ENCODE measurements at places on chromosomes 12 and 14. TPM values are rescaled to one million over a fixed set of nuclear protein-coding genes. Genes with fewer than 3 reads are reported as not detected.

Gene ENDOU
- polyA plus RNA-seq = 0.33 TPM

Gene KRT71
- 0.12 TPM for polyA plus RNA-seq

Gene LMNTD1
- polyA plus RNA-seq = 1.3 TPM

Gene MYRFL
- 1.1 TPM for polyA plus RNA-seq

Gene POTEG
- 0.12 TPM for polyA plus RNA-seq

Gene GPHN
- polyA plus RNA-seq = 21.4 TPM

Gene TPPP2
- polyA plus RNA-seq = 0.23 TPM

Gene PEX5
- 47.7 TPM for polyA plus RNA-seq

Gene SNAPC1
- 15.8 TPM for polyA plus RNA-seq

Gene FGD6
- 19.9 TPM for polyA plus RNA-seq

Gene SPTB
- polyA plus RNA-seq = 5.2 TPM

GRCh38 chr12:3604748-3605586 lies 114.0 kb downstream of the PRMT8 start:
- DNase-seq = no peak

- DNase-seq = no peak
Measured at GRCh38 chr12:69052613-69053408, 119.8 kb upstream of the CPM start.

GRCh38 chr12:65721541-65722190 lies 102.6 kb upstream of the HMGA2 start:
- no peak for DNase-seq

- no peak for DNase-seq
Measured at GRCh38 chr12:51021694-51022093, 4.5 kb downstream of the SLC11A2 start.

DNA sequence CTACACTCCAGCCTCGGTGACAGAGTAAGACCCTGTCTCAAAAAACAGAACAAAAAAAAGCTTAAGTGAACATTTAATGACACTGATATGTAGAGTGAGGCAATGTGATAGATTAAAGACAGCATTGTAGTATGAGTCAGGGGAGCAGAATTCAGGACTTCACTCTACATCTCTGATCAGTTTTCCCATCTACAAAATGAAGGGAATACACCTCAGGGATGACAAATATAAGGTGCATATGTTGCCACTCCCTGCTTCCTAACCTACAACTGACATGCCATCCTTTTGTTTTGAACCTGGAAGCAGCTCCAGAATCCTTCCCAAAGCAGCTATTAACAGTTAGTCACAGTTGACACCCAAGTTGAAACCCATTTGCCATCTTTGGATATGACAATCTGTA lies 30.9 kb upstream of the STRN3 start:
- DNase-seq = no peak

- DNase-seq = no peak
Measured at GRCh38 chr12:121784460-121784859, 9.0 kb downstream of the RHOF start.

DNA sequence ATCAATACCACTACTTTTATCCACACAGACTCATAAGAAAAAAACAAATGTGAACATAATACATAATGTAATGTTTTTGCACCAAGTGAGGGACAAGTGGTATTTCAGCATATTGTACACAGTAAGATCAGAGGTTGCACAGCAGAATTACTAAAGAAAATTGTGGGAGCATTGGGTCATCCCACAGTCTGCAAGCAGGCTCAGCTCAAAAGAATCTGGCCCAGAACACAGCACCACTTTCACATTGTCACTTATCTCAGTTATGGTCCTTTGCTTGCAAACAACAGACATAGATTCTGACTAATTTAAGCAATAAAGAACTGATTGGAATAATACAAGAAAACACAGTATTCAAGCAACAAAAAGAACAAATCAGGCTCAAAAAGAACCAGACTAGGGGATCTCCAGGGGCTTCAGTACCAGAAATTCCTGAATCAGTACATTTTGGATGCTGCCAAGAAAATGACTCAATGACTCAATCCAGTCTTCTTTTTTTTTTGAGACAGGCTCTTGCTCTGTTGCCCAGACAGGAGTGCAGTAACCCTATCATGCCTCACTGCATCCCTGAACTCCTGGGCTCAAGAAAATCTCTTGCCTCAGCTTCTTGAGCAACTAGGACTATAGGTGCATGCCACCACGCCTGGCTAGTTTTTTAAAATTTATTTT lies 42.9 kb upstream of the EEA1 start:
- no peak for DNase-seq

DNA sequence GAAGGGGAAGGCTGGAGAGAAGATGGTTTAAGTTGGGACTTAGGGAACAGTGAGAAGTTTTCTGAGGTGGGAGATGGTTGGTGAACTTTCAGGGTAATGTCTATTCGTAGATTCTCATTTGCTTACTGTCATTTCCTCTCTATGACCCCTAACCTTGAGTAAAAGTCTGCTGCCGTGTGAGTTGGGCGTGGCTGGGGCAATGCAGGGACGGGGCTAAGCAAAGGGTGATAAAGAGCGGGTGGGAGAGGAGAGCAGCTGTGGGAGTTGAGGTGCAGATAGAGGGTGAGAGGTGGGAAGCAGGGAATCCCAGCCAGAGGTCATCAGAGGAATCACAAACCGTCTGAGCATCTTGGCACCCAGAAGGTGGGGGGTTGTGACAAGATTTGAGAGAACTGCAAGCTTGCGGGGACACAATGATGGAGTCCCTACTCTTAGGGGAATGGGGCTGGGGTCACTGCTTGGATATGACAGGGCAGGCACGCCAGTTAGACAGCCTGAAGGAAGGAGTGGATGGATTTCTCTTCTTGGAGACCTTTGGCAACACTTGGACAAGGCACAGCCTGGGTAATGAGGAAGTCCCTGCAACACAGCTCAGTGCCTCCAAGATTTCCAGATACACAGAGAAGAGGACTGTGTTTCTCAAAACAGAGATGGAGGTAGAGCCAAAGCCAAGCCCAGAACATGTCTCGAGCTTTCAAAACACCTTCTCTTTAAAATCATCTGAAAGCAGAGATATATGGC lies 45.9 kb upstream of the CTDSP2 start:
- no peak for DNase-seq

- DNase-seq = no peak
Measured at GRCh38 chr14:69317102-69317755, 57.3 kb downstream of the GALNT16 start.

DNA sequence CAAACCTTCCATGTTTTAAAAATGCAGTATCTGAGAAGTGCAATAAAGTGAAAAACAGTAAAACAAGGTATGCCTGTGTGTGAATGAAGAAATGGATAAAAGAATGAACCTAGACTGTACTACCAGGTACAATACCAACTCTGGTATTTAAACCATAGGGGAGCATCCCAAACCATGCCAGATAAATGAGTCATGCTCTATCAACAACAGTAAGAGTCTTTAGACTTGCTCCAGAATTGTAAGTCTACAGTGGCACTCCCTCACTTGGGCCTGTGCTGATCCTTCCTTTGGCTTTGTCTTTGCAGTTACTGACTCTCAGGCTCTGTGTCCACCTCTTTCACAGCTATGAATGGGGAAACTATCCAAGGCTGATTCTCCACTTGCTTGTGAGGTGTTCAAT lies 38.1 kb downstream of the BBS10 start:
- DNase-seq = no peak

GRCh38 chr12:31715283-31715825 lies 13.5 kb downstream of the AMN1 start:
- DNase-seq = no peak

DNA sequence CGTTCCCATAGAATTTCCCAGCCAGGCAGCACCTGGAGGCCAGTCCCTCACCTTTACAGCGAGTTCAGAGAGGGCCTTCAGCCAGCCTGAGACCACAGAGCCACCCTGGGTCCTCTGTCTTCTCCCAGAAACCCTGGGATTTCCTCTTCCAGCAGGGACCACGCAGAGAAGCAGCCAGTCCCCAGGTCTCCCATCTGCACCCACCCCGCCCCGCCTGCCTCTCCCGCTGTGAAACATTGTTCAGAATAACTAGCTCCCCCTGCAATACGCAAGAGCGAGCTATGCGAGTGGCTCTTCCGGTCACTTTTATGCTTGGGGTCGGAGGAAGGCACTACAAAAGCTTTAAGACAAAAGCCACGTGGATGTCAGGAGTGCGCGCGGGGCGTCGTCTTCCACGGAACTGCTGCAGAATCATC lies 77.8 kb downstream of the SERPINA3 start:
- no peak for DNase-seq

DNA sequence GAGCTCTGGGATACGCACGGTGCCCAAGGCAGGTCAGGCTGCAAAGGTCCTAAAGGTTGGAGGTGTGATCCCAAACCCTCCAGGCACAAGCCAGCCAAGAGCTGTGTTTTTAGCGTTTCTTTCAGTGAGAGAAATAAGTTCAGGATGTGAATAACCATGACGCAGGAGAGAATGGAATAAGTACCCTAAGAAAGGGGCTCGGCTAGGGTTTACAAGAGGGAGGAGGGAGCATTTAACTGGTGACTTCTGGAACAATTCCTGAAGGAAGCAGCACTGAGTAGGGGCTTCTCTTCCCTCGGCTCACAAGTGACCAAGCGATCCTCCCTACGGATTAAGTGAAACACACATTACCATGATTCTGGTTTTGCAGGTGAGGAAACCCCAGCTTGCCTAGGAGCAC lies 29.4 kb downstream of the SSH1 start:
- no peak for DNase-seq

DNA sequence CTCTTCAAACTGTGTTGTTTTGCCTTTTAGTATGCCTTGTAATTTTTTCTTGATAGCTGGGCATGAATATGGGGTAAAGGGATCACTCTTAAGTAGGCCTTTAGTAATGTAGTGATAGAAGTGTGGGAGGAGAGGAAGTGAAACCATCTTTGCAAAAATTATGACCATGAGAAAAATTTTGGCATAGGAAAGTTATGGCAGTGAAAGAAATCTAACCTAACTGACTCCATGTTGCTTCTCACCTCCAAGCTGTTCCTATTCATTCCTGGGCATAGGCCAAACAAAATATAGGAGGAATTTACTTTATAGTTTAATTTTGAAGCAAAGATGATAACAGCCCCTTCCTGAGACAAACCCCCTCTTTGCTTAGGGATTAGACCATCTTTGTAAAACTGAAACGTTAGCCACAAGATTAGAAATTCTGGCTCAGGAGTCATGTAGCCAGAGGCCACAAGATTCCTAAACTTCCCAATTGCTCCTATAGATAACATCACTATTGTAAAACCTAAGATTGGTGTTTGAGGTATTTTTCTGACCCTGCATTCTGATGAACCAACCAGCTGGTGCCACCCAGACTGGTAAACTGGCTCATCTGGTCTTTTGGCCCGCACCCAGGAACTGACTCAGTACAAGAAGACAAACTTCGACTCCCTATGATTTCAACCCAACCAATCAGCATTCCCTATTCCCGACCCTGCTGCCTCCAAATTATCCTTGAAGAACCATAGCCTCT lies 45.8 kb downstream of the CRADD start:
- no peak for DNase-seq

DNA sequence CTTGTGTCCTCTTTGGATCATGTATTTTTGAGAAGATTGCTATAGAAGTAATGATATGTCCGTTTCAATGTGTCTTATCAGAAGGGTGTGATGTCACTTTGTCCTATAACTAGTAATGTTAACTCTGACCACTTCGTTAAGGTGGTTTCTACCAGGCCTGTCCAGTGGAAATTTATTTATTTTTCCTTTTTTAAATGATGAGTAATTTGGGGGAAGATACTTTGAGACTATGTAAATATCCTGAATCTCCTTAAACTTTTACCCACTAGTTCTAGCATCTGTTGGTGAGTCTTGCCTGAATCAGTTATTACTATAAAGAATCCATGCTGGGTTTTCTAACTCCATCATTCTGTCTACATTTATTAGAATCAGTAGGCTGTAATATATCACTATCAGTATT lies 15.3 kb downstream of the EP400 start:
- DNase-seq = no peak

GRCh38 chr12:114998750-114999128 lies 314.8 kb upstream of the TBX3 start:
- no peak for DNase-seq

DNA sequence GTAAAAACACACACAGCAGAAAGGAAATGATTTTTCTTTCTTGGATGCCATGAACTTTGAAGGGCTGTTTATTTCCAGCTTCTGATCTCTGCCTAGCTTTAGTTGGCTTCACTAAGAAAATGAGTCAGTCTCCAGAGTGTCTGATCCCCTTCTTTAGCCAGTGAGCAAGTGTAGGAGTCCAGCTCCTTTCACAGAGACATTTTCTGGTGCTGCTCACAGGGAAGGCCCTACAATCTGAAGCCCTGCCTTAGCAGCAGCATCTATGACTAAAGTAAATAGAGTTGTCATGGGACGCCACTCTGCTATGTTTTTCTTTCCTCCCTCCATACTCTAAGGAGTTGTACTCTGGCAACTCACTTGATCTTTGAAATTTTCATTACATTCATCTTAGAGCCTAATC lies 103.5 kb downstream of the RPAP3 start:
- no peak for DNase-seq

GRCh38 chr12:131710464-131711457 lies at the start of gene SFSWAP:
TSS of gene SFSWAP (plus strand) at chr12:131711090. CDS start at chr12:131711230, 140 bp downstream.
- DNase-seq = peak; percentile 86

GRCh38 chr14:36900846-36901245 lies 239.2 kb downstream of the PAX9 start:
- DNase-seq = no peak

DNA sequence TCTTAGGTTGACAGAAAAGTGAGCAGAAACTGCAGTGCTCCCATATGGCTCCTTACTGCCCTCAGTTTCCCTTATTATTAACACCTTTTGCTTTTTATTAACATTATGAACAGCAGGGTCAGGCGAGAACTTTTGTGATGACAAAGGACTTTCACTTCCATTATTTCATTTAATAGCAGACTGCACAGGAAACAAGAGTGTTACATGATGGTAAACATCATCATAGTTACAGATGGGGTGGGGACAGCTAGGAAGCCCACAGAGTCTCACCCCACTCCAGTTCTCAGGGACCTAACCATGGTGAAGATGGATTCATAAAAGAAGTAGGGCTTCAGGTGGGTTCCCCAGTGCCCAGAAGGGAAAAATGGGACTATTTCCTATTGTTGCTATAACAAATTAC lies 110.1 kb upstream of the PELI2 start:
- DNase-seq = no peak

GRCh38 chr12:106651552-106651951 lies 68.7 kb downstream of the RFX4 start:
- no peak for DNase-seq

- DNase-seq = no peak
Measured at GRCh38 chr12:126767334-126767733, 1499.6 kb upstream of the TMEM132C start.

GRCh38 chr12:56947633-56948456 lies 9.6 kb downstream of the RDH16 start:
- DNase-seq = no peak

DNA sequence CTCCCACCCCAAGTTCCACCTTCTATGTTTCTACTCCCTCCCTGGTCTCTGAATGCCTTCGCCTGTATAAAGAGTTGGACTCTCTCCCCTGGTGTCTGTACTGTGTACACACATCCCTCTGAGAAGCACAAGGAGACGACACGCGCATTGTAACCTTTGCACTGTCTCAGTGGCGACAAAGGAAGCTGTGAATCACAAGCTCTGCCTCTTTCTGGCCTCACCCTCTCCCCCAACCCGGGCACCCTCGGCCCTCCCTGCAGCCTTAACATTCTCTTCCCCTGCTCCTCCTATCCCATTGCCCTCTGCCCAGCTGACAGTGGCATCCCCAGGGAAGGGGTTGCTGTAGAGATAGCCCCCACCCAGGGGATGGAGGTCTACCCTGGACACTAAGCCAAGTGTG lies 2.5 kb upstream of the SMARCD1 start:
- DNase-seq = no peak
